Caki2 (cell line): ENCODE measurements at places on chromosomes 5 and 9.
A peak's percentile ranks its signal among the peaks of the same experiment; 100 is the strongest.

GRCh38 chr9:133378408-133378962 lies 2.3 kb downstream of the STKLD1 start:
- no peak for DNase-seq

DNA sequence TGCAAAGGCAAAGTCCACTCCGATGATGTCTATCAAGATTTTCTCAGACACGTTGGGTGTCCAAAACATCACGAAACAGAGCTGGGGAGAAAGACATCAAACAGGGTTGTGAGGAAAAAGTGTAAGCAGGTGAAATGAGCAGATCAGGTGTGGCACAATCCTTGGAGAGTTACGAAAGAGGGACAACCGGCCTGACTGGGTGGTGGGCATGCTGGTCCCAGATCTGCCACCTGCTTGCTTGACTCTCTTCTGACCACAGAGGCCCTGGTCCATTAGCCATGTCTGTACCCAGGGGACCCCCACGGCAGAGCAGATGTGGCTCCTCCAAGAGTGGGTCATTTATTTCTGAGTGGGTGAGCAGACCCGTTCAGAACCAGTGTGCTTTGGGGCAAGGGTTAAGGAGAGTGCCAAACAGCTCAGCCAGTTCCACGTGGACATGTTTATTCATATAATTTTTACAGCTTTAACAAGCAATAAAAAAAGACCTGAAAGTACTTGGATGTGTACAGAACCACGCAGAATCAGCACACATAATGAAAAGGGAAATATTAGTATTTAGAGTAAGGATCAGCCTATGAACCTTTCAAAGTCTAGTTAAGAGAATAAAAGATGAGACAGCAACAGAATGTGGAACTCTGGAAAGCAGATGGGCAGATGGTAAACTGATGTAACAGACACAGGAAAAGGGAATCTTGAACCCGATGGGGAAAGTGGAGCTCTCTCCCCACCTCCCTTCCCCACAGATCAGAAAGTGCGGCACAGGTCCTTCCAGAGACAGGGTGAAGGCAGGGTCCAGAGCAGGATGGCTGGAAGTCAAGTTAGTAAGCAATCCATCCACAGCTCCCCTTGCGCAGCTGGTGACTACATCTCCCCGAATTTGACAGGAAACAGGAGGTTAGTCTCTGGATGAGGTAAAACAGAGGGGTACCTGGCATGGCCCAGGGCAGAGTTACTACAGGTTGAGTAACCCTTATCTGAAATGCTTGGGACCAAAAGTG lies 52.5 kb downstream of the OTULIN start:
- DNase-seq, result no peak

DNA sequence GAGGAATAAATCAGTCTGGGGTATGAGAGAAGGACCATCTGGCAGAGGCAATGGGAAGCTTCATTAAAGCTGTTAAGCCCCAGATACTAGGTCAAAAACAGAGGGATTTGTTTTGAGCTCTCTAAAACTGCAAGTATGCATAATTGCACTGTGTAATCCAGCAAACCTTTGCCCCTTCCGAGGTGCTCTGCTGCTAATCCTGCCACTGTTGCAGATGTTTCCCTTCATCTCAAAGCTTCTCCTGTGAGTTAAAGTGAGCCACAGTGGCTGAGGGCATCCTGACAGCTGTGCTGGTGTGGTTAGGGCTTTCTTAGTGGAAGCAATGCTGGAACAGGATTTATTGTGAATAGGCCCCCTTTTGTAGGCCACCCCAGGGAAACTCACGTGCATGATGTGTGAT lies 160.3 kb upstream of the TRPC7 start:
- DNase-seq, result no peak

DNA sequence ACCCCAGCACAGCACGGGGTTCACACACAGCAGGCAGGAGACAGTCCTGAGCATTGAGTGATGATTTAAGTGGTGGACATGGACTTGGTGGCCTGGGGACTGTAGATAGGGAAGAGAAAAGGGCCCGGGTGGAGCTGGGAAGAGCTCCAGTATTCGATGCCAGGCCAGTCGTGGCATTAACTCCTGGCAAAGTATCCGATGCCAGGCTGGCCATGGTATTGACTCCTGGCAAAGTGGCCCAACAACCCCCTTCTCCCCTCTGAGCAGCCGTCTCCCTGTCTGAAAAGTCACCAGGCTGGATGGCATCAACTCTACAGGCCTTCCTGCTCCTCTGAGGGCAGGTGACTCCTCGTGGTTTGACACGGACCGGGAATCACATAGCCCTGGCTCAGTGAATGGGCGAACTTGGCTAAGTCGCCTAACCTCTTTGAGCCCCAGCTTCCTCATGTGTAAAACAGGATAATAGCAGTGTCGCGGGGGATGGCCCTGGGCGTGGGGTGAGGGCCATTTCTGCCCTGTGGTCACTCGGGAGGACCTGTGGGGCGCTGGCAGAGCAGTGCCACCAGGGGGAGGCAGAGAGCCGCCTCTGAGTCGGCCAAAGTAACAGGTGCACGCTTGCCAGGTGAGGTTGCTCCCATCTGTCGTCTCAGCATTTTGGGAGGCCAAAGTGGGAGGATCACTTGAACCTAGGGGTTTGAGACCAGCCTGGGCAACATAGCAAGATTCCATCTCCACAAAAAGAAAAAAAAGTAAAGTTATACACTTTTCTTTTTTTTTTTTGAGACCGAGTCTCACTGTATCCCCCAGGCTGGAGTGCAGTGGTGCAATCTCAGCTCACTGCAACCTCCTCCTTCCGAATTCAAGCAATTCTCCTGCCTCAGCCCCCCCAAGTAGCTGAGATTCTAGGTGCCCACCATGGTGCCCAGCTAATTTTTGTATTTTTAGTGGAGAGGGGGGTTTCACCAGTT lies 5.7 kb upstream of the SEC16A start:
- DNase-seq, result peak; percentile 52

GRCh38 chr9:115071176-115071575 lies 46.8 kb downstream of the TNC start:
- no peak for DNase-seq

- no peak for DNase-seq
These were observed 18.3 kb upstream of the IL13 start for GRCh38 chr5:132639706-132640130.

- DNase-seq, result no peak
These were observed 179.0 kb downstream of the MAN2A1 start for GRCh38 chr5:109868737-109869136.

- DNase-seq, result no peak
These were observed 1127.5 kb downstream of the TAF11L14 start for GRCh38 chr5:18761801-18762200.

DNA sequence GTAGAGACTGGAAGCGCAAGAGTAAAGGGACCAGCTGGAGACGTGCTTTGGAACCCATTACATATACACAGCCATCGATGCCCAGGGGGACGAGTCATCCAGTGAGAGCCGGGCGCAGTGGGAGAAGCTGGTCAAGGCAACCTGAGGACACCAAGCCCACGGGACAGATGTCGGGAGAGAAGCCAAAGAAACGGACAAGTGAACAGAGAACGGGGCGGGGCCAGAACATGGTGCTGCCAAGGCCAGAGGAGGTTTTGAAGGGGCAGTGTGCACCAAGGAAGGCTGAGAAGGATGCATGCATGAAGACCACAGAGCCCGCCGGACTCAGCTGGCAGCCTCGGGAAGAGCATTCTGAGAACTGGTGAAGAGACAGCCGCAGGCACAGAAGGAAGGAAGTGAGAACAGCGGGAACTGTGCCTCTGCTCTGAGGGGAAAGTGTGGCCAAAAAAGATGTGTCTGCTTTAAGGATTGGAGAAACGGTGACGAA lies 20.3 kb downstream of the CAMSAP1 start:
- DNase-seq, result no peak

DNA sequence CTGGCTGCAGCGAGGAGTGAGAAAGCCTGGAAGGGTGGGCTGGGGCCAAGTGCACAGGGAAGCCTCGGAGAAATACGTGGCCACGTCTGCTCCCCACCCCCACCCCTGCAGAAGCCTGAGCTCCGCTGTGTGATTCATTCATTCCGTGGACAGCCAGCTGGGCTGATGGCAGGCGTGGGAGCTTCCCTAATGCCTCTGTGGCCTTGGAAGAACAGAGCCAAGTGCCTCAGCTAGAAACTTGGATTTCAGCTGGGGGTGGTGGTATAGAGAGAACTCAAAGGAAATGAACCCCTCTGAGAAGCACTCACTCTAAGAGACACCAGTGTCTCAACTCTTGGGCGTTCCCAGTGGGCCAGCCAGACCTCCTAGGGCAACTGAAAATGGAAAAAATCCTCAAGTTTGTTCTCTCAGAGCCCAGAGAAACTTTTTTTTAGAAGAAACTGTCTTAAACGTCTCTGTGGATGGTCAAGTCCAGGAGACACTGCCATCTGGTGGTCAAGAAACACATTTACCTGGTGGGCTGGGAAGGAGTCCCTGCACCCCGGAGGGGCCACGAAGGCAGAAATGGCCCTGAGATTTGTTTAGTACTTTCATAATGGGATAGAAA lies 18.0 kb downstream of the ATOX1 start:
- peak; percentile 73 for DNase-seq

DNA sequence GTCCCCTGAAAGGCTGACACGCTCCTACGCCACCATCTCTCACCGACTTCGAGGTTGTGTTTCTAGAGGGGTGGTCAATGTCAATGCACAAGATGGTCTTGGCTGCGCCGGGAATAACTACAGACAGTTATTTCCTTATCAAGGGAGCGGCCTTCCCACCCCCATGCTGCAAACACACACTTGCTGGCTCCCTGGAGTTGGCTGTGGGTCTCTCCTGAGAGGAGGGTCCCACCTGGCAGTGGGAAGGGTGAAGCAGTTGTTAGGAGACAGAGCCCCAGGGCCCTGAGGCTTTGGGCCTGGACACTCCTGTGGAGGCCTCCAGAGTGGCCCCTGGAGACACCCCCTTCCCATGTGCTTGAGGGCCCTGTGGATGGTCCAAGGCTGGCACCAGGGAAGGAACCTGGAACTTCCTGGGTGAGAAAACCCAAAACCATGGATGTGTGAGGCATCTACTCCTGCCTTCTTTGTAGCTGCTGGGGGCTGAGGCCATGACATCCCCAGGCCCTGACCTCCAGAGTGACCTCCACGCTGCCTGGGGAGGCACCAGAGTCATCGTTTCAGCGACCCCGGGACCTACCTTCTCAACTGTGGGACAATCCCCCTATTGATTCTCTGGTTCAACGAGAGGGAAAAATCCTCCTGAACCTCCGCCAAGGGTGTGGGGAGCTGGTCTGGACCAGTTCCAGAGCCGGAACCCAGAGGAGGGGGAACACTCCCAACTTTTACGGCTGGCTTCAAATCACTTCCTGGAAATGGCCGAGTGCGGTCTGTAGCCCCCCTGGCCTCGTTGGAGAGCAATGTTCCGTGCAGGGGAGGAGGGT lies 101.1 kb upstream of the COL5A1 start:
- DNase-seq, result no peak

- DNase-seq, result peak; percentile 53
These were observed 3.5 kb downstream of the TMEM38B start for GRCh38 chr9:105697871-105698270.
